ENCODE measurements at places on chromosomes 4 and X.

- no peak for DNase-seq
Measured at GRCh38 chr4:88955580-88956380, 101.2 kb downstream of the FAM13A start.

- DNase-seq = peak; percentile 77
Measured at GRCh38 chr4:71411981-71412380, 73.2 kb downstream of the SLC4A4 start.

DNA sequence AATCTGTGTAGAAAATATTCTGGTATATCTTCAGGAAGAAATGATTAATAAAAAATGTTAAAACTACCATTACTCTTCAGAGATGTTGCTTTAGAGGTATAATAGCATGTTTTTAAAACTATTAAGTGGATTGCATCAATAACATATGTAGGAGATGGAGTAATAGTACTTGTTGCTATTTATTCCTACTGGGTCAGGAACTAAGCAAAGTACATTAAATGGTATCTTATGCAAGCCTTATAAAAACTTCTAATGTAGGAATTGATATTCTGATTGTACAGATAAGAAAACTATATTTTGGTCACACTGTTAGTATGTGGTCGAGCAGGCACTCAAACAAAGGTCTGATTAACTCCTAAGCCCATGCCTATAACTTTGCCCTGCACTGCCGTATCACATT is 31.4 kb upstream of the PDLIM5 start:
- DNase-seq = no peak

DNA sequence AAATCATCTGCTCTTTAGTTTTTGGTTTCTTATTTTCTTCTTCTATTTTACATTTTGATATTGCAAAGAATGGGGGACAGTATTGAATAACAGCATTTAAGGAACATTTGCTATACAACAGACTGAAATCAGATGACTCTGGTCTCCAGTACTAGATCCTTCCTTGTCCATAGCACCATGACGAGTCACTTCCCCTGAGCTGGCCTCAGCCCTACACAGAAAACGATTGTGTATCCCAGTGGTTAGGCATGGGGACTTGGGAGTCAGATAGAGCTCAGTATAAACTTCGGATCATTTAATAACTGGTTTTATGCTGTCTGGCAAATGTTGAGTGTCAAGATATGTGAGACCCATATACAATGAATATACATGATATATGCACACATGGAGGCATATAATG is 44.7 kb upstream of the BEX4 start:
- peak; percentile 31 for DNase-seq

- DNase-seq = peak; percentile 19
Measured at GRCh38 chr4:140757232-140757630, 1.0 kb upstream of the TBC1D9 start.

DNA sequence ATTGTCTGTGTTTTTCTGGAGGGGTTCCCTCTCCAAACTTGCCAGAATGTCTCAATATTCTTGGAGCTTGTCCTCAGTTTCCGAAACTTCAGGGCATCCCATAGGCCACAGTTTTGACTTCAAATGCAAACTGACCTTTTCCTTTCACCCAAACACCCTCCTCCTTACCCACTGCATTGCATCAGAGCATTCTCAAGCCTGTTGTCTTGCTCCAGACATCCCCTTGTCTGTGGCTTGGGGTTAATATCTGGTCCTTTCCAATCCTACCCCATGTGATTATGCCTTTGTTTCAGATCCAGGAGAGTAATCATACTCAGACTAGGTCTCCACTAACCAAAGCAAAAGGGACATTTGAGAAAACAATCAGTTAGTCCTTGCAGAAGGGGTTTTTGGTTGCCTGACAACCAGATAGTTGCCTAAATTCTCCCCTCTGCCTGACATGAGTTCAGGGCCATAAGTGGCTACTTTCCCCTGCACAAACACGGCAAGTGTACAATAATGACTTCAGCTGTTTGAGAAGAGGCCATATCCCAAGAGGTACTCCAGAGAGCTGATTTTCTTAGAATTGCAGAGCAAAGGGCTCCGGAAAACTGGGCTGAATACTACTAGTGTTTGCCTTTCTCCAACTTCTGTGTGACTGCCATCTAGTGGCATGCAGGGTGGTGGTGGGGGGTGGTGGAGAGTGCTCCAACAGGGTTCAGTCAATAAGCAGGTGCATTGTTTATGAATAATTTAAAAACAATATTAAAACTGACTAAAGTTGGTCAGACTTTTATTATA is 130.2 kb downstream of the CHRDL1 start:
- DNase-seq = no peak

DNA sequence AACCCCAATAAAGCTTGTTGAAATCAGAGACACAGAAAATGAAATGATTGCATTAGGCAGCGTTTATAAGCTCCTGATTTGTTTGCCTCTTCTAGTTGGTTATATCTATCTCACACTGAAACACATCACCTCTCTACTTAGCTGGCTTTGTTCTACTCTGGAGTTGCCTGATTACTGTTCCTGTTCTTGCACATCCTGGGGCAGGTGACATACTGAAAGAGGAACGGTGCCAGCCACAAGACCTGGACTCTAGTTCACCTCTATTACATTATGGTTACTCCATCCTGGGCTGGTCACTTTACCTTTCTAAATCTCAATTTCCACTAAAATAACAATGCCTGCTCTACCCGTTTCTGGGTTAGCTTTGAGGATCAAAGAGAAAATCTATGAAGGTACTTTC is 47.9 kb downstream of the TRIM2 start:
- no peak for DNase-seq

DNA sequence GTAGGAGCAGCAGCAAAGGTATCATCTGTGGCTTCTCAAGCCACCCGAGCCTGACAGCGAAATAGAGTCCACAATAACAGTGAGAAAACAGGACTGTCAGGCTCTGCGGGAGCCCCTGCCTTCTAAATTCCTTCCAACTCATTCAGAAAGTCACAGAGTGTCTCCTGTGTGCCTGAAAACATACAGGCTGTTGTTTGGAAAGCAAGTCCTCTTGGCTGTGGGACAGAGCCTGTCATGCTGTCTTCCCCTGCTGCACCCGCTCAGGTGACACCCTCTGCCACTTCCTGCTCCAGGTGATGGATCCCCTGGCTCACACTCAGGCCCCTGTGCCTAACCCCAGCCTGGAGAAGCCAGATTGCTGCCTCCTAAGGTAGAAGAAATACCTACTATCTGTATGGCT is 152.3 kb downstream of the RAB28 start:
- no peak for DNase-seq

DNA sequence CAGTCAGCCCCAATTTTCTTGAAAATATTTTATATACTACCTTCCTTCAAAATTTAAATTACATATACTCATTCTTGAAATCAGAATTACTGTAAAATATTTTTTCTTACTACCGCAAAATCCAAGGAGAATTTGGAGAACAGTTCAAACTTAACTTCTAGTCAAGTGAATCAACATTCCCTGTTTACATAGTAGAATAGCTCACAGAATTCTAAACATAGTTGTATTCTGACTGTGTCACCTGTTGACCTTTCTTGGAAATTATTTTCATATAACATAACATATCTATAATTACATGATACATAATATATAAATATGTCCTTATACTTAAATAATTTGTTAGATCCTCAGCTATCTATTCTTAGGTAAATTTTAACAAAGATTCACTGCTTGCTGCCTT is 31.0 kb upstream of the FGF5 start:
- DNase-seq = peak; percentile 51

DNA sequence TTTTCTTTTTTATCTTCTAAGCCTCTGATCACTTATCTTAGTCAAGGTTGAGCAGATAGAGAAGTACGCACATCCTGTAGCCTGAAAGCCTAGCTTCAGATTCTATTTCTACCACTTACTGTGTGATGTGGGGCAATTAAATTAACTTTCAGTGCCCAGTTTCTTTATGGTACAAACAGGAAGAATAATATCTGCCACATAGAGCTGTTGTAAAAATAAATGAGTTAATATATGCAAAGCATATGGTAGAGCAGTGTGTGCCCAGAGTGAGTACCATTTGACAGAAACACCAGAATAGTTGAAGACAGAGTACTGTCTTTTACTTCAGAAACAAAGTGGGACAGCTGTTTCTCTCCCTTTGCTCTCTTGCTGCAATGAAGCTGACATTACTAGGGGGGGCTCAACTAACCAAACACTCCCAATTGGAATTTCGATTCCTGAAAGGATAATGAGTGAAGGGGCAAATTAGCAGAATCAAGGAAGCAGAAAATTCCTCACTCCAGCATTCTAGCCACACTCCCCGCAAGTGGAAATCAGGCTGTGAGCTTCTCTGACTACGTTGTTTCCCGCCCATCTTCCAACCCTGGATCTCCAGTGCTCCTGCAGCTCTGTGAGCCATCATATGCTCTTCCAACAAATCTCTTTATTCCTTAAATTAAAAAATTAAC is 80.4 kb downstream of the MAPK10 start:
- DNase-seq = no peak

DNA sequence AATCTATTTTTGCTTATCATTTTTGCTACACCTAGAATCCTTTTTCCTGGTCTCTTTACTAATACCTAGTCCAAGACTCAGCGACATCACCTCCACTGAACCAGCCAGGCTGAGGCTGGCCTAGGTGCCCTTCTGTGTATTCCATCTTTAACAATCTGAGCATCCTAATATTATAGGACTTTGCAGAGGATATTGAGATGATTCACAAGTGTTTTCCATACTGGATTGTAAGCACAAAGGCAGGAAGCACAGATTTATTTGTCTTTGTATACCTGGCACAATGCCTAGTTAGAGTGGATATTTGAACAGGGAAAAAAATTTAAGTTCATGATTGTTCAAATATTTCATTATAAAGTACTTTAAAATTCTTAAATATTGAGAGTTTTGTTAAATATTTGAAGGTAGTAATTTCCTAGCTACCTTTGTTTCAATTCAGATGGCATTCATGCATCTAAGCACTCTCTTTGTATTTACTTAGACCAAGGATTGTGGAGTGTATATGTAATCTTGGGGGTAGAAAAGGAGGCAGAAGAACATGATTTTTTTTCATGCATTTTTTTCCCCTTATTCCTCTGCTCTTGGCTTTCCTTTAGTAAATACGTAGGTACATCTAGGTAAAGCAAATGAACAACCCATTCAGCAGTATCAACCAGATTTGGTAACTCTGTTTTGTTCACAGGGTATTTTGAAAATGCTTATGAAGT is 18.4 kb downstream of the SMARCA5 start:
- no peak for DNase-seq

- peak; percentile 40 for DNase-seq
Measured at GRCh38 chr4:120517966-120518365, 404.6 kb downstream of the PRDM5 start.

DNA sequence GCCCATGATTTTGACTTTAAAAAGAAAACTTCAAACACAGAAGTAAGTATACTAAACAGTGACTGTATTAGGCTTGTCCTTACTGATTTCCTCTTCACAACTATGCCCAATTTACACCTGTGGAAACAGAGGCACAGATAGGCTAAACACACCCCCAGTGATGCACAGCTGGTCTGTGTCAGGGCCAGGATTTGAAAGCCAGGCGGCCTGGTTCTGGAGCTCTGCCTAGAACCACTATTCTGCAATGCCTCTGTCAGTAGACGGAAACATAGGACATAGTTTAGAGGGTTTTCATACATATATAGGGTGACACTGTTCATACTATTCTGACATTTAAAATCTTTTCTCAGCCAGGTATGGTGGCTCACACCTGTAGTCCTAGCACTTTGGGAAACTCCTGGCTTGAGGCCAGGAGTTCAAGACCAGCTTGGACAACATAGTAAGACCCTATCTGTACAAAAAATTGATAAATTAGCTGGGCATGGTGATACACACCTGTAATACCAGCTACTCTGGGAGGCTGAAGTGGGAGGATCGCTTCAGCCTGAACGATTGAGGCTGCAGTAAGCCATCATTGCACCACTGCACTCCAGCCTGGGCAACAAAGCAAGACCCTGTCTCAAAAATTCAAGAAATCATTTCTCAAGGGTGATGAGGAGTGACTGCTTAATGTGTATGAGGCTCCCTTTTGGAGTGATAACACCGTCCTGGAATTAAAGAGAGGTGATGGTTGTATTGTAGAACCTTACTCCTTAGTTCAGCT is 23.0 kb upstream of the CBR4 start:
- no peak for DNase-seq

- no peak for DNase-seq
Measured at GRCh38 chrX:103536071-103536470, 16.8 kb upstream of the RAB40A start.

GRCh38 chr4:86919561-86920223 is 15.1 kb upstream of the AFF1 start:
- DNase-seq = no peak

GRCh38 chr4:163467082-163467770 is 6.3 kb downstream of the TKTL2 start:
- no peak for DNase-seq

DNA sequence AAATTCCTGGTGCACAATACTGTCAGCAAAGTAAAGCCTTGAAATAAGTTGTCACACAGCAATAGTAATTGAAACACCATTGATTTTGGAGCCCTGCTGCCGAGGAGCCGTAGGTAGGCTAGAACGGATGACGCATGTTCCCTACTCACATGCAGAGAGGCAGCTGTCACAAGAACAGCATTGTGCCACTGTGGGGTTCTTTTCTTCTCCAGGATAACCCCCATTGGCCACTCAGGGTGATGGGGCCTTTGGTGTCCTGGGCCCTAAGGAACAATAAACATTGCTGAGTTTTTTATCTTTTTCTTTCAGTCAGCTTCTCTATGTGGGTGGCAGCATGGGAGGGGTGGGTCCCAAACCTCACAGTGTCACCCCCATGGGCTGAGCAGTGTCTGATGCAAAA is 542.3 kb downstream of the BCOR start:
- no peak for DNase-seq

GRCh38 chr4:186104890-186105646 is 564 bp downstream of the FAM149A start:
- no peak for DNase-seq

DNA sequence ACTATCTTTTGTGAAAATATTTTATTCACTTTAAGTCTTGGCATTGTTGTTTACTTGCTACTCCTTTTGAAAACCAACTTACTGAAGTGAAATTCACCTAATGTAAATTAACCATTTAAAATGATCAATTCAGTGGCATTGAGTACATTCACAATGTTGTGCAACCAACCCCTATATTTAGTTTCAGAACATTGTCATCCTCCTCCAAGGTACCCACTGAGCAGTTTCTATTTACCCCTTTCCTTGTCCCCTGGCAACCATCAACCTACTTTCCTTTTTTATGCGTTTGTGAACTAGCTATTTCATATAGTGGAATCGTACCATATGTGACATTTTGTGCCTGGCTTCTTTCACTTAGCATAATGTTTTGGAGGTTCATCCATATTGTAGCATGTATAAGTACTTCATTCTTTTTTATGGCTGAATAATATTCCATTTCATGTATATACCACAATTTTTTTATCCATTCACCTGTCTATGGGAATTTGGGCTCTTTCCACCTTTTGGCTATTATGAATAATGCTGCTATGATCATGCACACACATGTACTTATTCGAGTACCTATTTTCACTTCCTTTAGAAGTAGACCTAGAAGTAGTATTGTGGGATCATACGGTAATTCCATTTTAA is 85.0 kb downstream of the WWC2 start:
- DNase-seq = no peak
